ENCODE measurements at places on chromosomes 13 and 19.
A peak's percentile ranks its signal among the peaks of the same experiment; 100 is the strongest.

DNA sequence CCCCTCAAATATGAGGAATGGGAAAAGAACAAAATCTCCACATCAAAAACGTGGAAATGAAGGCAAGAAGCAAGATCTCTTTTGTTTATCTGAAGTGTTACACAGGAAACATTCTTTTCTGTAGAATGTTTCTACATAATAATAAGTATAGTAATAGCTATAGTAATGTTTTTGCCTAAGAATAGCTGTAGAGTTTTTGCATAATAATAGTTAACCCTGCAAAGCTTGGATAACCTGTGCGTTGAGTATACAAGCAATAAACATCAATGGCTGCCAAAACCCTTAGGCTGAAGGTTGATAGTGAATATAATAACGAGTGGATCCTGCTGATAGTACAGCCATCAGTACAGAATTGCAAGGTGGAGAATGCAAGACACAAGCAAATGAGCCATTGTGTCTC is 11.1 kb upstream of the LILRA5 start:
- no peak for DNase-seq

DNA sequence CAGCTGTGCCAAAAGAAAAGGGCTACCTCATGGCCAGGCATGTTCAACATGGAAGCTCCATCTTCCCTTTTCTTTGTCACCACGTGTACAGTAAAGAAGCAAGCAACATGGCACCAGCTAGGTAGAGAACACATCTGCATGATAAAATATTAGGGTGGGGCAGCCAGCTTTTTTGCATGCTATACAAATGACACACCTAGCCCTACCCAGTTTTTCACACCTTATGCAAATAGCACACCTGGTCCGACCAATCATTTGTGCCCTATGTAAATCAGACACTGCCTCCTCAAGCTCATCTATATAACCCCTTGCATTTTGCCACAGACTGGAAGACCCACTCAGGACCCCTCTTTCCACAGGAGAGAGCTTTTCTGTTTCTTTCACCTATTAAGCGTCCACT is 85.5 kb downstream of the STOML3 start:
- DNase-seq, result no peak

- no peak for DNase-seq
Observed at GRCh38 chr13:85405316-85405897, 393.8 kb downstream of the SLITRK6 start.

DNA sequence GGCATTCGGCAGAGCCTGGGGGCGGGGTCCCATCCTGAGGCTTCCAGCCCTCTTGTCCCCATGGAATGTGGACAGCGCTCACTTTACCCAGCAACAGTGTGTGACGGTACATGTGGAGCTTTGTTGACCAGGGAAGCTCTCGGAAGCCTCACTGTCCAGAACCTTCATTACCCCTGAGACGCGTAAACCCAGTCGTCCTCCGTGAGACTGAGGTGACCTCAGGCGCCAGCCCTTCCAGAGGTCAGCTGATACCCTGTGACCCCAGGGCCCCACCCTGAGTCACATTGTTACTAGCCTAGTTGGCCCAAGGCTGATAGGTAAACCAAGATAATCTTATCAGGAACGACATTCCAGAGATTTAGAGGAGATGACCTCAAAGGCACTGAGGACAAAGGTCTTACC is 10.2 kb upstream of the TMEM160 start:
- no peak for DNase-seq

- DNase-seq, result no peak
Observed at GRCh38 chr13:80483157-80483556, 142.2 kb upstream of the SPRY2 start.

DNA sequence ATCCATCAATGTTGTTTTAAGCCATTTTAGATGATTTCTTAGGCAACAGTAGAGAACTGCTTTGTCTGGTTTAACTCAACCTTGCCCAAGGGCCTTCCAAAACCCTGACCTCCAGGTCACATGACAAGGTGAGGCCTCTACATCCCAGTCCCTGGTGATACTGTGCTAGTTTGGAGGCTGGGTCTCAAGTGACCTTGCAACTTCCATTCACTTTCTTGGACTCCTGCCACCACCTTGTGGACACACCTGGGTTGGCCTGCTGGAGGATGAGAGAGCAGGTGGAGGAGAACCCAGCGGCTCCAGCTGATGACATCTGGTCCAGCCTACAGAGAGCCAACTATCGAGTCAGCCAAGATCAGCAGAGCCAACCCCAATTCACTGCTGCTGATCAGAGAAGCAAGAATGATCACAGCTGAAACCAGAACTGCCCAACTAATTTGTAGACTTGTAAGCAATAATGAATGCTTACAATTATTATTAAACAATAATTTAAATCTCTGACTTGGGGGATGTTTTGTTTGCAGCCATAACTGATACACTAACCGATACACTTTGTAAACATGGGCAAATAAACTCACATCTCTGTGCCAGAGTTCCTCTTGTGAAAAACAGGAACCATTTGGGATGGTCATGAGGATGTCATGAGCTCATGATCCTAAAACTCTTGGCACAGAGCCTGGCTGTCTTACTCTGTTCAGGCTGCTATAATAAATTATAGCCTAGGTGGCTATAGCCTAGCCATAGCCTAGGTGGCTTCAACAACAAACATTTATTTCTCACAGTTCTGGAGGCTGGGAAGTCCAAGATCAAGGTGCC is 11.5 kb downstream of the FAM187B start:
- DNase-seq, result no peak

GRCh38 chr13:44758630-44759383 is 182.7 kb upstream of the TSC22D1 start:
- peak; percentile 87 for DNase-seq

GRCh38 chr13:44084146-44084545 is 204.4 kb downstream of the LACC1 start:
- no peak for DNase-seq

GRCh38 chr13:98410612-98411011 is 166.3 kb downstream of the STK24 start:
- DNase-seq, result no peak

GRCh38 chr13:62933809-62934208 is 1518.2 kb upstream of the PCDH20 start:
- DNase-seq, result no peak

DNA sequence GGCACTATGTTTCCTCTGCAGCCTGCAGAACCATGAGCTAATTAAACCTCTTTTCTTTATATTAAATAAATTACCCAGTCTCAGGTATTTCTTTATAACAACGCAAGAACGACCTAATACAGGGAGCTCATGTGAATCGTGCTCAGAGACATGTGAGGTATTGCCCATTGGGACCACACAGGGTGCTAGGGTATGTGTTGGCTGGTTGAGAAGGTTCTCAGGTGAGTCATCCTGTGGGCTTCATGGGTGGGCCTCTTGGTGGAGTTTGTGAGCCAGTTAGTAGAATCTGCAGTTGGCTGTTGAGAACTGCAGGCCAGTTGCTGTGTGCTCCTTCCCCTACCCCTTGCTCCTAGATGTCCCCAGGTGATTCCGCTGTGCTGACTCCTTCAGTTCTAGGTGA is 163.0 kb downstream of the HS6ST3 start:
- no peak for DNase-seq

DNA sequence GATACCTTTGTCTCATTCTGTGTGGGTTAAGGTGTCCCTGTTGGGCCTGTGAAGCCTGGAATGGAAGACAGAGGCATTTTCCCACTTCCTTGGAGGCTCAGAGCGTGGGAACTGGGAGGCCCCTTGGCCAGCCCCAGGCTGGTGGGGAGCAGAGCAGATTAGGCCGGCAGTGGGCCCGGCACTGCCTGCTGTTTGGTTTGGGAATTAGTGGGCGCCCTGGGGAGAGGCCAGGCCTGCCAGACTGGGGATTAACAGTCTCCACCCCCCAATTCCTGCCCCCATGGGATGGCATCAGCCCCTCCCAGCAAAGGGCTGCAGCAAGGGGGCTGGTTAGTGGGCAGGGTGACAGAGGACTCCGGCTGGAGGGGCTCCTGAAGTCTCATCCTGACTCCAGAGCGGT is 3.1 kb upstream of the BEST2 start:
- no peak for DNase-seq

GRCh38 chr19:55391702-55392615 is 6.2 kb downstream of the RPL28 start:
- DNase-seq, result peak; percentile 42

All from AG04450 (cell line).